ENCODE measurements at places on chromosomes 5 and 9.
A peak's percentile ranks its signal among the peaks of the same experiment; 100 is the strongest.

DNA sequence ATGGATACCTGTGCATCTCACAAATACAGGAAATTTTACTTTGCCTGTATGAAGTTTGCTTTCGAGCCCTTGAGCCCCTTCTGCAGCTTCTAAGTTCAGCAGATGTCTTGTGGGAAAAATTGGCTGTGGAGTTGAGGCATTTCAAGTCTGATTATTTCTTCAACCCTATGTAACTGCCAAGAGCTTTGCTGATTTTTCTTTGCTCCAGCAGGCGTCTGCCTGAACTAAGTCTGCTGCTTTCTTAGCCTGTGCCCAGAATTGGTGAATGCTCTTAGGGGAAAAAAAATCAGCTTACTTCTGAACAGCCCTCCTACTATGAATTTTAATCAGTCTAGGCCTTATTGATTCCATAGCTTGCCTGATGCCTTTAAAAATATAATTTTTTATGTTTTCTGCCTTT is 41.2 kb downstream of the RIC1 start:
- no peak for DNase-seq

DNA sequence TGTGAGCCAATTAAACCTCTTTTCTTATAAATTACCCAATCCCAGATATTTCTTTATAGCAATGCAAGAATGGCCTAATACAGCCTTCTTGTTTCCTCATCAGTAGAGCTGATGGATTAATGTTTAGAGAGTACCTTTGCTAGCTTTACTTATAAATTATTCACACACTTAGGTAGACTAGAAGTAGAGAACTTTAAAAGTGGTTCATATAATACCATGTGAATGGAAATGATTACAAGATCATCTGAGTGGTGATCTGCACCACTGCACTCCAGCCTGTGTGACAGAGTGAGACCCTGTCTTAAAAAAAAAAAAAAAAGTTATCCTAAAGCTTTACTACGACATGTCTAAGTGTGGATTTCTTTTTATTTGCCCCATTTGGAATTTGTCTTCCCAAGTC is 23.2 kb upstream of the LRRTM2 start:
- DNase-seq: no peak

DNA sequence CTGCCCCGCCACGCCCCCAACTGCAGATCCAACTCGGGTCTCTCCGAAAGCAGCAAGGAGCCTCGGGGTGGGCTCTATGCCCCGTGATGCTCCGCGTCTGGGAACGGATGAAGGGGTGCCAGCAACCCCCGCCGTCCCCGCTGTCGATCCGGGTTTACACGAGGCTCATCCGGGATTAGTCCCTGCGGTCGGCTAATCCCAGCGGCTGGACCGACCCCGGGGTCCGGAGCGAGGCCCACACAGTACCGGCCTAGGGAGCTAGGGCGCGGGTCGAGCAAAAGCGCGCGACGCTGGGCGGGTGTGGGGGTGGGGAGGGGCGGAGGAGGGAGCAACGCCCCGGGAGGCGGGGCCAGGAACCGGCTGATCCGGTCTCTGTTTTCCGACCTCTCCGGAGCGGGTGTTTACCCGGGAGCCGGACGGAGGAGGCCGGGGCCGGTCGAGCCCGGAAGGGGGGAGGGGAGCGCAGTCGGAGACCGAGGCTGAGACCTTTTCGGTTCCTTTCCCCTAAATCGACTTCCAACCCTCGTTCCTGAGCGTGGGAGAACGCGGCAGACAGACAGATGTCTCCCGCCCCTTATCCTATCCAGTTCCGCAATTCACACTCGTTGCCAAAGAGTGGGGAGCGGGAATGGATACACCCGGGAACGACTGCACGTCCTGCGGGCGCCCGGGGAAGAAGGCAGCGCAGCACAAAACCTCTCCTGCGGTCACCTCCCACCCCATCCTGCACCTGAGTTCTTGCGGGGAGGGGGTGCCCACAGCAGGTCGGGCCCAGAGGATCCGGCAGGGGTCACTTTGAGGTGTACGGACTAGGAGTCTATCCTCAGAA is 28.6 kb downstream of the PCDH1 start:
- peak; percentile 39 for DNase-seq

DNA sequence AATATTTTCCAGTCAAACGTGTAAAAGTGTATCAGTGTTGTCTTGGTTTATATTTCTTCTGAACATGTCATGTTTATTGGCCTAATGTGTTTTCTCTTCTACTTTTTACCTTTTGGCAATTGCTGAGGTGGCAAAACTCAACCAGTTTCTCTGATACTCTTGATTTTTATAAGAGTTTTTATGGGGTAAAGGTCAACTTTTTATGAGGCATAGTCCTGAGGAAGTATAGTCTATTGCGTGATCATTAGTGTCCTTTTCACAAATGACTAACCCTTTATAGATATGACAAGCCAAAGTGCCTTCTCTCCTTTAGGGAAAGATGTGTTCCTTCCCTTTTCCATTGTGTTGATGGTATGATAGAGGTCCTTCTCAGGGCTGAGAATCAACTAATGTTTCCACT is 32.9 kb downstream of the OCLN start:
- no peak for DNase-seq

GRCh38 chr5:172443441-172444109 is 10.8 kb downstream of the SH3PXD2B start:
- peak; percentile 10 for DNase-seq

- no peak for DNase-seq
Observed at GRCh38 chr5:122076050-122076461, 2.0 kb downstream of the LOX start.
